ENCODE measurements at places on chromosomes 1 and 21.
A peak's percentile ranks its signal among the peaks of the same experiment; 100 is the strongest.

- no peak for DNase-seq
These were observed 12.3 kb upstream of the HES5 start for GRCh38 chr1:2542246-2542915.

GRCh38 chr1:198187973-198188588 is 31.3 kb downstream of the NEK7 start:
- DNase-seq: peak; percentile 30

GRCh38 chr1:155134880-155135414 is 705 bp upstream of the SLC50A1 start:
- peak; percentile 50 for DNase-seq

DNA sequence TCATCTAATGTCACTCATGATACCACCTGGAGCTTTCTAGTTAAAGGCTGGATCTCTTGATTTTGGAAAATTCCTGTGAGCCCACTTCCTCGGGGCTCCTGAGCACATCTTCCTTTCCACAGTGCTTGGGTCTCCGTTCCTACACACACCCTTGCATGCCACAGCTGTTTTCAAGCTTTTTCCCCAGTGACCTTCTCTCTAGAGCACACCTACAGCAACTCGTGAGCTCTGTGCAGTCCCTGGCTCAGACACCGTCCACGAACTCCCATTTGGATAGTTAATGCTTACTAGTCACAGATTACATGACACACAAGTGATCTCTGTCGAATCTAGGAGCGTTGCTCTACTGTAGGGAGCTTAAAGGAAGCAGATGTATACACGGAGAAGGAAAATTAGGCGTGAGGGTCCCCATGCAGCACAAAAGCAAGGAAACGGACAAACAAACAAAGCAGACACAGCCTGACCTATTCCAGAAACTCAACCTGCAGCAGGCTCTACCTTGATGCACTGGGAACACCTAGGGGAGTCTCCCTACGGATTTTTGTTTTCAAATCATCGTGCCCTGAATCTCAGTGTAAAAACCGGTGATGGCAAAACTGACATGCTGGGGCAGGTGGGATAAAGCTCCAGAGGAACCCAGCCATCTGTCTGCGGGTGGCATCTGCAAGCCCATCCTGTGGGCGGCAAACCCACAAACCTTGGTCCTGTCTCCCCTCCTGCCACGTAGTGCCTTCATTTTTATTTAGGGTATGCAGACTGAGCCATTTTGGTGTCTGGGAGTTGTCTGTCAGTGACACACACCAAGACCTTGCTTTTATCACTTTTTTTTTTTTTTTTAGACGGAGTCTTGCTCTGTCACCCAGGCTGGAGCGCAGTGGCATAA is 177.8 kb downstream of the RUNX1 start:
- DNase-seq: no peak

DNA sequence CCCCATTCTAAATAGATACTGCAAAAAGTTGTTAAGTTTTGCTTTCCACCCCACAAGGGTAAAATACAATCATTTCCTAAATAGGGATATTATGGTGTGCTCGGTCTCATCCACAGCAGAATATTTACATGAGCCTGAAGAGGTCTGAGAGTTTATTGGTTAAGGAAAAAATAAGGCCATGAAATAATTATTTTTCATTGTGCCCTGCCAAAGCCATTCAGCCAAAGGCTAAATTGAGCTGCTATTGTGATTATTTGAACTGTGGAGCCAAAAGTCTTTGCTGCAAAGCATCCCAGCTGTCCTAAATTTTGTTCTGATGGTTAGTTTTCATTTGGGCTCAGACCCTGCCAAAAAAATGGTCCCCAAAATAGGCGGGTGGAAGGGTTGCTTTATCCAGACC is 298.7 kb upstream of the ESRRG start:
- DNase-seq: no peak

DNA sequence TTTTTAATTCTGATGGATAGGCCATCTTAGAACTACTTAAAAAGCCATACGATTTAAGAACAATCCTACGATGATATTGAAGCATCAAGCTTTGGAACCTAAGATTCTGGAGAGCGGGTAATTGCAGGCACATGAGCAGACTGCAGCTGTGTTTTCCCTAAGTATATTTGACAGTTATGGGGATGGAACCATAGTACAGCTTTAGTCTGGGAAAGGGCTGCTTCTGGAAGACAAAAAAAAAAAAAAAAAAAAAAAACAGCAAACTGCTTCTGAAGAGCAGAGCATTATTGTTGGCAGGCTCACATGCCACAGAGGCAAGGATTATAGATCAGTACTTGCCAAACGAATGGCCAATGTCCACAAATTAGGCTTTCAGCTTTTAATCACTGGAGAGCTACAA is 1618.7 kb downstream of the AMY1C start:
- DNase-seq: no peak

GRCh38 chr1:30710407-30710806 is 13.0 kb downstream of the MATN1 start:
- DNase-seq: no peak

- DNase-seq: no peak
These were observed 20.7 kb downstream of the ATP1A1 start for GRCh38 chr1:116393792-116394191.

GRCh38 chr21:37367703-37368540 is 1.3 kb downstream of the DYRK1A start:
- DNase-seq: peak; percentile 10

DNA sequence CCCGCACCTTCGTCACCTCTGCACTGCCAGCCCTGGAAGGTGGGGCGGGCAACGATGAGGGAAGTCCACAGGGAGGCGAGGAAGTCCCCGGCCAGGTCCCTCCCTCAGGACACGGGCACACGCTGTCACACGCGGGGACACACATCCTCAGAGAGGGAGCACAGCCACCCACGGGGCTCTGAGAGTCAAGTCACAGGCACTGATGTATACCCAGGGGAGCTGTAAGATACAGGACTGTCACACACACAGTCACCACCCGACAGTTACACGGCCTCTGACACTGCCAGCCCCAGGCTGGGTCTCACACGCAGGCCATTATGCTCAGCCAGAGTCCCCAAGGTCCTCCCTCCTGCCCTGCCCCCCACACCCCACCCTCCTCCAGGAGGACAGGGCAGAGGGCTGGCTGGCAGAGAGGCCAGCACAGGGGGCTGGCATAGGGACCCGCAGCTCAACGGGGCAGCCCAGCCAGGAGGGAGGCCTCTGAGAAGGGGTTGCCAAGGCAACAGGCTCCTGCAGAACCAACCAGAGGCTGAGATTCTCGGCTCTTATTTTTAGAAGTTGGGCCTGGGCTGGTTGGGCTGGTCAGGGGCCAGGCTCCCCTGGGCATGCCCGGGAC is 17.7 kb upstream of the ADGRB2 start:
- no peak for DNase-seq

DNA sequence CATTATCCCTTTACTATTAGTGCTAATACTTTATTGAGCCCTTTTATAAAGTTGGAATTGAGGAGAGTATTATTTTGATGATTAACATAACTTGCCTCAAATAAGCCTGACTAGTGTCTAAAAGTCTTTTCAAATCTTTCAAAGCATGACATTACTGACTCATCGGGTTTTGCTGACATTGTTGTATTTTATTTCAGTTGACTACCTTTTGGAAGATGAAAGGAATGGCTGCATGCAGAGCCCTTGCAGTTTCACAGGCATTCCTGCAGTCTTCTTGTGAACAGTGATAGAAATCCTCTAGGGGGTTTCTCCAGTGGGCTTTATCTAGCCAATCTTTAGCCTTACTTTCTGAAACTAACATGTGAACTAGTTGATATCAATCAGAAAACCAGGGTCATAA is 43.0 kb upstream of the TMEM61 start:
- no peak for DNase-seq

DNA sequence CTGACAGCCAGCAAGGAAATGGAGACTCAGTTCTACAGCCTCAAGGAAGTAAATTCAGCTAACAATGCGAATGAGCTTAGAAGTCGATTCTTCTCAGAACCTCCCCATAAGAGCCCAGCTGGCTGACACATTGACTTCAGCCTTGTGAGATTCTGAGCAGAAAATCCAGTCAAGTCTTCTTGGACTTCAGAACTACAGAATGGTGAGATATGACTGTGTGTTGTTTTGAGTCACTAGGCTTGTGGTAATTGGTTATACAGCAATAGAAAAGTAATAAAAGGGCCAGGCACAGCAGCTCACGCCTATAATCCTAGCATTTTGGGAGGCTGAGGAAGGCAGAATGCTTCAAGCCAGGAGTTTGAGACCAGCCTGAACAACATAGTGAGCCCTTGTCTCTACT is 161.8 kb upstream of the IVNS1ABP start:
- DNase-seq: no peak

DNA sequence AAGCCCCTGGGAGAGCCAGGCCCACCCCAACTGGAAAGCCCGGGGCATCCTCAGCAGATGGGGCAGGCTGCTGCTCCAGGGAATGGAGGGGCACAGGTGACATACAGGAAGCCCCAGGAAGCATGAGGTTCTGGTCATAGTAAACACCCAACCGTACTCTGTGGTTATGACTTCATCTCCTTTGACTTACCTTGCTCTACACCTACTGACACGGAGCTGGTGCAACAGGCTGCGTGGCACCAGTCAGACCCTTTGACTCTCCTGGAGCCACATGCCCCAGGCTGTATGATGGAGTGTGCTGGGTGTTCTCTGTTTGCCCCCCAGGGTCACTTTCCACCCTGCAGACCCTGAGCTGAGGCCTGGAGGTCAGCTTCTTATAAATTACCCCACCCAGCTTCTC is 72.1 kb downstream of the PGBD5 start:
- no peak for DNase-seq

DNA sequence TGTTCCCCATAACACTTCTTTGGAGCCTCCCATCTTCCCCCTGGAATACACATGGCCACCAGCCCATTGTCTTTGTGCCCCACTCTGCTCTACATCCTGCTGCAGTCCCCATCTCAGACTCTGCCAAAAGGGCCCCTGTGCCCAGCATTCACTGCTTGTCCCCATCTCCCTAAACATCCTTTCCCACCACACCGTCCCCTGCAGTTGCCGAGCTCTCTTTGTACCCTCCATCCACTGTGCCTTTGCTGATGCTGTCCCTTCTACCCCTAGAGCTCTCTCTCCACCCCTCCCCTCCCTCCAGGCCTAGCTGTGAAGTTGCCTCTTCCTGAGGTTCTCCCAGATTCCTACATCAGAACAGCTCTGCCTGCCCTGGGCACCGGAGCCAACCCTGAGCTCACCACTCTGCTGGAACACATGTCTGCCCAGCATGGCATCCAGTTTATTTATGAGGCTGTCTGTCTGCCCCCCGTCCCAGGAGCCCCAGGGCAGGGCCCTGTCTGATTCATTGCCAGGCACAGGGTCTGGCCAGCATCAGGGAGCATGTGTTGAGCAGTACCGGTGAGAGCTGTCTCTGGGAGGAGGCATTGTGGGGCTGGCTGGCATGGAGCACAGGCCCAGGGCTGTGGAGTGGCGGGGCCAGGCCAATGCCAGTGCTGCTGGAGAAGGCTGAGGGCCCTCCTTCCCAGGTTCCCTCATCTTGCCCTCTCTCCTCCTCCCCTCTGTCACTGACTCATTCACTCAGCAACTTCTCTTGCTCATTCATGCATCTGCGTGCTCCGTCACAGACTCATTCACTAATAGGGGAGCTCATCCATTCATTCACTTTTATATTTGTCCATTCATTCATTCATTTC is 28.8 kb downstream of the EDN2 start:
- DNase-seq: no peak

DNA sequence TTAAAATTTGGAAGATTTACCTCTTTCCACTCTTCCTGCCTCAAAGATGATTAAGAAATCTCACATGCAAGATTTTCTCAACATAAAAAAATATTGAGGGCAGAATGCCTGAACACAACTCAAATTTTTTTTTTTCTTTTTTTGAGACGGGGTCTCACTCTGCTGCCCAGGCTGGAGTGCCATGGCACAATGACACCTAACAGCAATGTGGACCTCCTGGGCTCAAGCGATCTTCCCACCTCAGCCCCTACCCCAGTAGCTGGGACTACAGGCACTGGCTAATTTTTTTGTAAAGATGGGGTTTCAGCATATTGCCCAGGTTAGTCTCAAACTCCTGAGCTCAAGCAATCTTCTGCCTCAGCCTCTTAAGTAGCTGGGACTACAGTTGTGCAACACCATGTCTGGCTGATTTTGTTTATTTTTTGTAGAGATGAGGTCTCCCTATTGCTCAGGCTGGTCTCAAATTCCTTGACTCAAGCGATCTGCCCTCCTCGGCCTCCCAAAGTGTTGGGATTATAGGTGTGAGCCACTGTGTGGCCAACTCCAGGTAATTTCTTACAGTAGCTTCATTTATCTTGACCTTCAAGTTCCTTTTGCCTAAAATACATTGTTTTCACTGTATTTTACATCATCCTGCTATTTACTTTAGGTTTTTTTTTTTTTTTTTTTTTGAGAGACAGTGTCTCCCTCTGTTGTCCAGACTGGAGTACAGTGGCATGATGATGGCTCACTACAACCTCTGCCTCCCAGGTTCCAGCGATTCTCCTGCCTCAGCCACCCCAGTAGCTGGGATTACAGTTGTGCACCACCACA is 10.4 kb downstream of the NUCKS1 start:
- no peak for DNase-seq

GRCh38 chr1:29767769-29768425 is 531.6 kb downstream of the PTPRU start:
- no peak for DNase-seq

- DNase-seq: no peak
These were observed 494.7 kb downstream of the SMYD3 start for GRCh38 chr1:246012341-246012740.

- DNase-seq: no peak
These were observed 332.9 kb upstream of the PTBP2 start for GRCh38 chr1:96388421-96389310.

DNA sequence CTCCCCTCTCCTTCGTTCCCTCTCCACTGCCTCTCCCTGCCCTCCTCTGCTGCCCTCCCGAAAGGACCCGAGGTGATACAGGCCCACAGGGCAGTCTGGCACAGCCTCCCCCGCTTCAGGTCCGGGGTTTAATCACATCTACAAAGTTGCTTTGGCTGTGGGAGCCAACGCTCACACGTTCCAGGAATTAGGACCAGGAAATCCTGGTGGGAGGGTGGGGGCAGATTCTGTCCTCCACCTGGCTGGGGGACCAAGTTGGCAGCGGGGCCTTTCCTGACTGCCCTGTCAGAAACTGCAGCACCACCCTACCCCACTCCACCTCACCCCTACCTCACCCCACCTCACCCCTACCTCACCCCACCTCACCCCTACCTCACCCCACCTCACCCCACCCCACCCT is 95.1 kb downstream of the WDR4 start:
- DNase-seq: peak; percentile 14

GRCh38 chr1:33516891-33517567 is 44.6 kb downstream of the ZSCAN20 start:
- no peak for DNase-seq

- peak; percentile 70 for DNase-seq
These were observed 14.0 kb downstream of the LAPTM5 start for GRCh38 chr1:30743584-30744059.

- DNase-seq: no peak
These were observed 33.8 kb downstream of the CLIC6 start for GRCh38 chr21:34702341-34703170.

DNA sequence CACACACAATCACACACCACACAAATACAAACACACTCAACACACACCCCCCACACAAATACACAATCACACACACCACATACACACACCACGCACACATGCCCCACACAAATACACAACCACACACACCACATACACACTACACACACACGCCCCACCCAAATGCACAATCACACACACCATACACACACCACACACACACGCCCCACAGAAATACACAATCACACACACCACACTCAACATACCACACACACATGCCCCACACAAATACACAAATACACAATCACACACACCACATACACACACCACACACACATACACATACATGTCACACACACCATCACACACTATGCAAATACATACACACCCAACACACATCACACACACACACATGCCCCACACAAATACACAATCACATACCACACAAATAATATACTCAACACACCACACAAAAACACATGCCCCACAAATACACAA is 50.2 kb downstream of the PRDM15 start:
- DNase-seq: no peak

Measured in CD8-positive, alpha-beta T cell (primary cell).